ENCODE measurements at places on chromosomes 5 and 9.
A peak's percentile ranks its signal among the peaks of the same experiment; 100 is the strongest.

GRCh38 chr9:16191691-16192402 lies 639.0 kb downstream of the CCDC171 start:
- H3K27ac ChIP-seq, result no peak overlapping the region
- no peaks in the 10 kb centered on the region for H3K36me3 ChIP-seq
- H3K4me3 ChIP-seq, result no peak overlapping the region
- no peaks in the 10 kb centered on the region for H3K27me3 ChIP-seq
- peaks cover 3% of the 10 kb centered on the region for H3K4me1 ChIP-seq
- DNase-seq, result peak; percentile 59

- H3K4me3 ChIP-seq, result no peak overlapping the region
- no peaks in the 10 kb centered on the region for H3K27me3 ChIP-seq
- H3K4me1 ChIP-seq, result no peaks in the 10 kb centered on the region
- DNase-seq, result no peak
Measured at GRCh38 chr9:75824816-75825568, 65.5 kb upstream of the PCSK5 start.

GRCh38 chr5:173664154-173664526 lies 47.7 kb upstream of the BOD1 start:
- no peak overlapping the region for H3K27ac ChIP-seq
- no peaks in the 10 kb centered on the region for H3K36me3 ChIP-seq
- no peak overlapping the region for H3K4me3 ChIP-seq
- no peaks in the 10 kb centered on the region for H3K27me3 ChIP-seq

DNA sequence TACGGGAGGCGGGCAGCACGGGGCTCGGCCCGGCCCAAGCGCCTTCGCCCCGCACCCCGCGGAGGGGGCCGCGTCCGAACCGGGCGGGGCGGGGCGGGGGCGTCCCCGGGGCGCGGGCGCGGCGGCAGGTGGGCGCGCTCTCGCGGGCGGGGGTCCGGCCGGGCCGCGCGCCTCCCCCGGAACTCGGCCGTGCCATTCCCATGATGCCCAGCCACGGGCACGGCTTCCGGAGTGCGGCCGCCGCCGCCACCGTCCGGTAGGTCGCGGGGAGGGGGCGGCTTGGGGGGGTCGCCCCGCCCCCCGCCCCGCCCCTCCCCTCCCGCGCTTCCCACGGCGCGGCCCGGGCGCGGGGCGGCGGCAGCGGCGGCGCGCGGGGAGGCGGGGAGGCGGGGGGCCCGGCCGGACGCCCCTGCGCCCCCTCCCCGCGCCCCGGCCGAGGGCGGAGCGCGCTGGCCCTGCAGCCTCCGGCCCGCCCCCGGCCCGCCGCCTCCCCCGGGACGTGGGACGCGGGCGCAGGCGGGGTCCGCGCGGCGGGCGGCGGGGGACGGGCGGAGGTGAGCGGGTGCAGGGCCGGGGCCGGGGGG lies at the start of gene PPP1R26:
TSS of gene PPP1R26 (plus strand) at position 314 of the 584 bp plus-strand sequence. CDS start 4,729 bp downstream, outside the sequence.
- peak within 1 kb of the TSS; percentile 86 for H3K4me3 ChIP-seq
- no peaks in the 10 kb centered on the region for H3K27me3 ChIP-seq
- no peak for DNase-seq
- peaks cover 6% of the 10 kb centered on the region for H3K4me1 ChIP-seq
- H3K27ac ChIP-seq, result peak within 1 kb of the TSS; percentile 69
- no peaks in the 10 kb centered on the region for H3K36me3 ChIP-seq

DNA sequence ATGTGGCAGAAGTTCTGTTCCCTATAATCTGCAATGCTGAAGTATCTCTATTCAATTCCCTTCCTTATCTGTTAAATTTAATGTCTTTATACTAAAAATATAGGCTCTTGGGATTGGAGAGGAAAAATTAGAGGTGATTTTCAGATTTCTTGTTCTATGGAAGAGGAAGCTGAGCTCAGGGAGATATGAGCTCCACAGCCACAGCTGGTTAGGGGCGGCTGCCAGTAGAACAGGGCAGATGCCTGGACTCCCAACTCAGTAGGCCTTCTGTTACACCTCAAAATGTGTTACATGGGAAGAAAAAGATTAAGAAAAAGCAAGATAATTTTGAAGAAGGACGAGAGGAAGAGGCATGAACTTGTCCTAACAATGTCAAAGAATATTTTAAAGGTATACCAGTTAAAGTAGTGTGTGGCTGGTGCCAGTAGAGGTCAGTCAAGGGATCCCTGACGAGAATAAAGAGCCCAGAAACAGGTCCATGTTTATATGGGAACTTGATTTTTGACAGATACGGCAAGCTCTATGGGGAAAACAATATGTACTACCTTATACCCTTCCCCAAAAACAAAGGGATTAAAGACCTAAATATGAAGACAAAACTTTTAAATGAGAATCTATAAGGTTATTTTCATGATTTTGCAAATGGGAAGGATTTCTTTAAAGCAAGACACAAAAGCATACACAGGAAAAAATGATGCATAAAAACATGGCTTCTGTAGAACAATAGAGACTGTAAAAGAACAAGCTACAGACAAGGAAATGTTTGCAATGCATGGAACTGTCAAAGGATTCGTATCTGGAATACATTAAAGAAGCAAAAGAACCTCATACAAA lies 28.7 kb downstream of the DNAJC21 start:
- no peaks in the 10 kb centered on the region for H3K27me3 ChIP-seq
- H3K4me3 ChIP-seq, result no peak overlapping the region
- H3K4me1 ChIP-seq, result no peaks in the 10 kb centered on the region
- no peak overlapping the region for H3K27ac ChIP-seq
- DNase-seq, result no peak
- H3K36me3 ChIP-seq, result no peaks in the 10 kb centered on the region

- no peaks in the 10 kb centered on the region for H3K4me1 ChIP-seq
- no peaks in the 10 kb centered on the region for H3K27me3 ChIP-seq
- no peak overlapping the region for H3K4me3 ChIP-seq
- no peak overlapping the region for H3K27ac ChIP-seq
- no peak for DNase-seq
Measured at GRCh38 chr9:86867804-86868313, 79.4 kb downstream of the GAS1 start.

DNA sequence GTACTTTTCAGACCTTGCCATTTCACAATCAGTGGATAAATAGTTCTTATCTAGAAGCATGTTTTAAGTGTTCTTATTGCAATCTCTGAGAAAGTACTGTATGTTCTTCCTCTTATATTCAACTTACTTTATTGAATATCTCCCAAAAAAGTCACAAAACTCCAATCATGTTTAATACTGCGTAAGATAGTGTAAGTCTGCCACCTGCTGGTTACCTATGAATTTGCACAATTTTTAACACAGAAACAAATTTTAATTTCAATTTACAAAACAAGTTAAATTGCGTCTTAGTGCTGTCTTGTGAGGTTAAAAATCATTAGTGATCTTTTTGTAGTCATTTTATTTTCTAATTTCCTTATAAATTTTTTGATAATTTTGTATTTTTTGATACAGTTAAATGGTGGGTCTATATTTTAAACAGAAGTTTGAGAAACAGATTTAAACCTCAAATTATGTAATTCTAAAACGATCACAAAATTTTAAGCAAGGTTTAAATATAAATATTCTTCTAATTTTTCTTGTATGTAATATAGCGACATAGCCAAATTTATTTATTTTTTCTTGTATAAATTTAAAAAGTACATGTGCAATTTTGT lies 115.8 kb downstream of the EMB start:
- H3K4me3 ChIP-seq, result no peak overlapping the region
- no peak overlapping the region for H3K27ac ChIP-seq
- H3K27me3 ChIP-seq, result no peaks in the 10 kb centered on the region
- H3K36me3 ChIP-seq, result no peaks in the 10 kb centered on the region
